ENCODE measurements at places on chromosomes 5 and 9.
A peak's percentile ranks its signal among the peaks of the same experiment; 100 is the strongest.

GRCh38 chr5:130102375-130102774 lies 198.1 kb downstream of the CHSY3 start:
- no peak for DNase-seq

DNA sequence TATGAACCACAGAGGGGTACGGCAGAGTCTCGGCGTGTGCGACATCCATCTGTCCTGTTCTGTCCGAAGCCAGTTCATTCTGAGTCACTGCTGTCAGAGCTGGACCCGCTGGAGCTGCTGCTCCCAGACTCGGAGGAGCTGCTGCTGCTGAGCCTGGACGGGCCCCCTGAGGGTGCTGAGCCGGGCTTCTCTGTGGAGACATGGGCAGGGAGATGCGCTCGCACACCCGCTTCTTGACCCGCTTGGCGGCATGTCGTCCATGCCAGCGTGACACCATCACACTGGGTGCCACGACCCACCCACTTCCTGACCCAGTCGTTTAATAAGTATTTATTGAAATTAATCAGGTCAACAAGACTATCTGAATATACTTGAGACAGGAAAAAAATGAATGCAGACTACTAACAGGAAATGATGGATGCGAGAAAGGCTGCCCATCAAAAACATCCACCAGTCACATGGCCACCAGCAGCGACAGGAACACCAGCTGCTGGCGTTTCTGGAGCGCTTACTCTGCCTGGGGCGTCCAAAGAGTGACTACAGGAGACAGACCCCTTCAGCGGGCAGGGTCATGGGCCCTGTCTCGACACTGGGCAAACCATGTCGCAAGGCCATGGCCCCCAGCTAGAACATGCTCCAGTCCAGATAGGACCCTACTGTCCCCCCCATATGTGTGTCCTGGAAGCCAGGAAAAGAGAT lies 8.4 kb downstream of the BRD3OS start:
- DNase-seq, result no peak

DNA sequence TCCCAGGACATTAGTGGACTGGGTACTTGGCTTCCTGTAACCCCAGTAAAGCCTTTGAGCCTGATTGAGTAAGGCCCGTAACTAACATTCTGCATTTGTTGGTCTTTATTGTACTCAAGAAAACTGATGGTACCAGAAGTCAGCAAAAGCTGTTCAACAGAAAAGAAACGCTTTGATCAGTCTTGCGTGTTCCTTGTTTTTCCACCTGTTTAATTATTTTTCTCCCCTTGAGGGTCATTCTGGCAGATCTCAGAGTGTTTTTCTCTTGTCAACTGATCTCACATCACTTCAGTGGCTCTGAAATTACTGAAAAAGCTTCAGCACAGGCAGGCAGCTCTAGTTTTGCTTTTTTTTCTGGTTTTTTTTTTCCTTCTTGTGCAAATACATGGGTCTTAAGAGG lies 6.1 kb upstream of the TMEM268 start:
- no peak for DNase-seq

GRCh38 chr5:114898602-114899001 lies 271.1 kb downstream of the TRIM36 start:
- no peak for DNase-seq

- no peak for DNase-seq
Observed at GRCh38 chr9:18052060-18052459, 421.9 kb upstream of the ADAMTSL1 start.

DNA sequence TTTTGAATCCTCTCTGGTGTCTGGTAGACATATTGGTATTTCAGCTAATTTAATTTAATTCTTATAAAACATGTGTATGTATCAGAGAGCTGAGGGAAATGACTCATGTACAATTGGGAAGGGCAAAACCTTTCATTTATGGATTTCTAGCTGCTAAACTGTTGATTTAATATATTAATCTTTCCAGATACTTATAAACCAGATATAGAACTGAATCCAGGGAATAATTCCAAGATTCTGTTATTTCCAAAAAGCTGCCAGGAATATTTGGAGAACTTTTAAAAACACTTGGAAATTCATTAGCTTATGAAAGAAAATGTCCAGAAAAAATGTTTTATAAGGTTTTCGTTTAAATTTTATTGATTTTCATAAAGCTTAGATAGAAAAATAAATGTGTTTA lies 295.5 kb downstream of the YTHDC2 start:
- DNase-seq, result no peak

DNA sequence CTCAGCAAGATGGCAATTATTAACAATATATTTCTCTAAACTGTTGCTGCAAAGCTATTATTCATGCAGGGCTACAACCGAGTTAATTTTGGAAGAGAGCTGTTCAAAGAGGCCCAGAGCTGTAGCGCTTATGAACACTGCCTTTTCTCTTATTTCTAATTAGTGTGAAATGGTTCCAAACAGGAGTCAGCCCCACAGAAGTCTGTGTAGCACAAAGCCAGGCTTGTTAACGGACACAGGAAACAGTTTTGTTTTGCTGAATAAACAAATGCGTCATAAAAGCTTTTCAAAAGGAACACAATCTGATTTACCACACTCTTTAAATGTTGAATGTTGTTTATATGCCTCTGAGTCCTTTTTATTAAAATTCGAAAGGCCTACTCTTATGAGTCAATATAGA lies 396.5 kb downstream of the ANXA1 start:
- no peak for DNase-seq

GRCh38 chr5:122264610-122265009 lies 47.4 kb upstream of the SNCAIP start:
- peak; percentile 17 for DNase-seq

- peak; percentile 49 for DNase-seq
Observed at GRCh38 chr9:128001779-128002298, 21.1 kb upstream of the EEIG1 start.
